ENCODE measurements at places on chromosomes 5 and 9.

- DNase-seq, result no peak
These were observed 194.6 kb downstream of the CETN3 start for GRCh38 chr5:90214991-90215390.

GRCh38 chr5:179777909-179778308, 15.9 kb upstream of the LTC4S start:
- DNase-seq, result no peak

GRCh38 chr9:91034521-91034920, 232.9 kb downstream of the SYK start:
- DNase-seq, result no peak

GRCh38 chr5:6280425-6281100, 97.8 kb downstream of the MED10 start:
- no peak for DNase-seq

DNA sequence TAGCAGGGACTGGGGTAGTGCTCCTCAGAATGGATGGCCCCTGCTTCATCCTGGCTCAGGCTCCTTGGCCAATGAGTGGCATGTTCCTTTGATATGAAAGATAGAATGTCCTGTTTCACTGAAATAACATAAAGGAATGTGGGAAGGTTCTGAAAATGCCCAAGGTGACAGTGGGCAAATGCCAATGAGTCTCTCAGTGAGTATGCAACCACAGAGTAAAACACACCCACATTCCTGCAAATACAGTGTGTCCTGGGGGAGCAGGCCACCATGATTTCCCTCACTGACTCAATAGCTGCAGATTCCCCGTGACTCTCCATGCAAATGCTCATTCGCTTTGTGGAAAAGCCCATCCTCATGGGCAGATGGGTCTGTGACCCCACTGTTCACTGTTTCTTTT, 36.4 kb downstream of the ZNF366 start:
- no peak for DNase-seq

- DNase-seq, result no peak
These were observed 79.1 kb upstream of the PPP1R26 start for GRCh38 chr9:135400496-135400895.

- DNase-seq, result no peak
These were observed 67.1 kb downstream of the RETREG1 start for GRCh38 chr5:16549491-16550206.

DNA sequence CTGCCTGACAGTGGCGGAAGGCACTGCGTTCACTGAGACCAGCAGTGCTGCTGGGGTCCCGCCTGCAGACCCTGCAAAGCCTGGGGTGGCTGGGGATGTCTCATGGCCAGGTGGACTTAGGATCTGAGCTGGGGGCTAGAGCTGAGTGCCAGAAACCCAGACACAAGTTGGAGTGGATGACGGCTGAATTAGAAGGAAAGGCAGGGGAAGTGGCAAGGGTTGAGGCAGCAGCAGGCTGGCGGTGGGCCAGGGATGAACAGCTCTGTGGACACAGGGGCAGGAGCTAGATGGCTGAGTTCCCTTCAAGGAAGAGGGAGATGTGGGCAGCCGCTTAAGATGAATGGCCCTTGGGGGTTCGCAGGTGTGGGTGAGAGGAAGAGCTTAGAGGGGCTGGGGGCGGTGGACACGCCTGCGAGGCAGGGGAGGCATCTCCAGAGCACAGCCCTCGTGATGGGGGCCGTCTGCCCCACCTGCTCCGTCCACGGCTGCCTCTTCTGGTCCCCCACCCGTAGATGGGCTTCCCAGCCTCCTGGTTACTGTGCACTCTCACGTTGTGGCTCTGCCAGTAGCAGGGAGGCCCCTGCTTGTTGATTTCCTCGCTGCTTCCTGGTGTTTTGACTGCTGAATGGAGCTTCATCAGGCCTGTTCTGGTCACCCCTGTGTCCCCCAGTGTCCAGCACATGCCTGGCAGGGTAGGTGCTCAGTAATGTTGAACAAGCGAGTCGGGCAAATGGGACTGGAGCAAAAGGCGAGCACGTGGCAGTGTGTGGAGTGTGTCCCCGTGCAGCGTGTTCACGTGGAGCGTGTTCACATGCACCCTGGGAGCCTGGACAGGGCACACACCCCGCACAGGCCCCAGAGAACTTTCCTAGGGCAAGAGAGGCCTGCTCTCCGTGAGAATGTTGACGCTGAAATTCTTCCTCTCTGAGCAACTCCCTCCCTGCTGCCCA, 168.2 kb downstream of the CACNA1B start:
- DNase-seq, result no peak

GRCh38 chr5:65855766-65856315, 70.5 kb upstream of the ERBIN start:
- DNase-seq, result no peak

- no peak for DNase-seq
These were observed 30.7 kb downstream of the SLC1A3 start for GRCh38 chr5:36637101-36637500.

DNA sequence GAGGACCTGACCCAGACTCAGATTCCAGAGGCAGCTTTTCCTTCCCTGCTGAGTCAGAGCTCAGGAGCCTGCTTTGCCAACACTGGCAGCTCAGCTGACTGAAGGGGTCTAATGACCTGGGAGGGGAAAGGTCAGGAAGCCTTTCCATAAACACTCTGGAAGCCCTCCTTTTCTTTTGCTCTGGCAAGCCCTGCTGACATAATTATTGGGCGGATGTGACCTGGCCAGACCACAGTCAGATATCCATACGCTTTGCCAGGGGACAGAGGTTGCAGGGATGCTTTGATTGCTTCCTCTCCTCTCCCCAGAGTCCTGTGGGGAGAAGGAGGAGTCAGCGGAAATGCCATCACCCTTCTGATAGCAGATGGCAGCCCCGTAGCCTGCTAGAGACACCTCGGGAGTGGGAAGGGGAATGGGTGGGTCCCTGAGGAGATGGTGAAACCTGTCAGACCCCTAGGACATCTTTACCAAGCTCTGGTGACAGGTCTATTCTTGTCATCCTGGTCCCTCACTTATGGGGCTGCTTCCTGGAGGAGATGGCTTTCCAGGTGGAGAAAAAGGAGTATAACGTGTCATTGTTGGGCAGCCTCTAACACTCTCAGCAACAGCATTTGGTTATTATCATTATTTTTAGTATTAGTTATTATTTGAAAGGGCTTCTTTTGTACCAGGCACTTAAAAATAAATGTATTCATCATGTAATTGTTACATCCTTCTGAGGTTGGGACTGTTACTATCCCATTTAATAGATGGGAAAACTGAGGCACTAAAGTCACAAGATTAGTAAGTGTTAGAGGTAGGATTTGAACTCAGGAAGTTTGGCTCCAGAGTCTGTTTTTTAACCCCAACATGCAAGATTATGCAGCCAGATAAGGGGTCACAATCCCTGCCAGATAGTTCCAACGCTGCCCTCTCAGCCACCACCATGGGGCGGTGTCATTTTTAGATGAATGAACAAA, 11.6 kb downstream of the COL27A1 start:
- DNase-seq, result no peak

- DNase-seq, result no peak
These were observed 65.7 kb upstream of the TNFAIP8 start for GRCh38 chr5:119290161-119290569.

Data from globus pallidus (tissue), 1 donor.